ENCODE measurements at places on chromosomes 3 and 15.

DNA sequence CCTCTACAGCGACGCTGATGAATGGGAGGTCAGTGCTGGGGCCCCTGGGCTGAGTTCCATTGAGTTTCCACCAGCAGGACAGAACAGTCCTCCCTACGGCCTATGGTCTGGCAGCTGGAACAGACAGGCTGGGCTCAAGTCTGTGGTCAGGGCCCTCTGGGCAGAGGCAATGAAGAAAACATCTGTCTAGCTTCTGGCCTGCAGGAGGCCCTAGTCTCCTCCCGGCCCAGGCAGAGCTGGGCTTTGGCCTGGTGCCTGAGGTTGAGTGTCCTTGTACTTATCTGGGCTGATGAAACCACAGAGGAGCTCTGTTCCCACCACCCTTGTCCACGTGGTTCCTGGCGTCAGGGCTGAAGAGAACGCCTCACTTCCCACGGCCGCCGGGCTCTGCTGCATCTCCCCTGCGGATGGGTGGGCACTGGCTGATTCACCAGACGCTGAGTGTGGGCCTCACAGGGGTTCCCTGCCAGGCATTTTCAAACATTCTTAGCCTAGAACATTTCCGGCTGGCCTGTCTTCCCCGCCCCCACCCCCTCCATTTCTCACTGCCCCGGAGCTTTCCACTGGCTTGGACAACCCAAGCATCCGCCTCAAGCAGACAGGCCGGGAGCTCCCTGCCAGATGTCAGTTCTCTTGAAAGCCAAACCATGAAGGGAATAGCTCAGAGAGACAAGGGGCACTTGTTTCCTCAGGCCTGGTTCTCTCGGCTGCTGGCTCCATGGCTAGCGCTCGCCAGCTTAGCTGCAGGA is 20.3 kb downstream of the PPCDC start:
- DNase-seq = no peak

GRCh38 chr3:13866041-13866965 is 13.6 kb downstream of the WNT7A start:
- peak; percentile 65 for DNase-seq

DNA sequence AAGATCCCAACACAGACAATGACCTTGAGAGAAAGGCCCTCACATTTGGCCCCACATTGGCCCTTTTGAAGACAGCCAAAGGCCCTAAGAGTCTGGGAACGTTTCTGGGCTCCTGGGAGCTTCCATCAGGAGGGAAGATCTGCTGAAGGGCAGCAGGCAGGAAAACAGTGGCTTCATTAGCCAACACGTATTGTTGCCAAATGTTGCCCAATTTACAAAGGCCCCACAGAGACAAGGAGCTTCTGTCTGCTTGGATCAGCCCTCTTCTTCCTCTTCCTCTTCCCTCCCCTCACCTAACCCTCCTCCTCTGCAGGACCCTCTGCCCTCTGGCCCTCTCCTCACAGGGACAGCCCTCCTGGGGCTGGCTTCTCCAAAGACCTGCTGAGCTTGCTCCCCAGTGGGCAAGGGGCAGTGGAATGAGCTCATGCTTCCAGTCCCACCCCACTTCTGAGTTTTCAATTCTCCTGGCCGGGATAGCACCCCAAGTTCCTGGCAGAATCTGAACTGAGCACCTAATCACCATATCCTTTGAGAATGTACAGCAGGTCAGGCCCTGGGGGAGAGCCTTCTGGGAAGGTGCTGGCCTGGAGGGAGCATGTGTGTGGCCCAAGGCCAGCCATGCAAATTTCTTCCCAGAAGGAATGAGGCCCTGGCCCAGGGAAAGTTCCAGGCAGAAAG is 5.1 kb upstream of the LTF start:
- no peak for DNase-seq

- no peak for DNase-seq
Measured at GRCh38 chr3:159766563-159767185, 222.0 kb upstream of the IL12A start.

- DNase-seq = no peak
Measured at GRCh38 chr15:61099020-61099810, 129.9 kb downstream of the RORA start.

GRCh38 chr15:33586786-33587697 is 276.3 kb downstream of the RYR3 start:
- DNase-seq = no peak

- DNase-seq = no peak
Measured at GRCh38 chr15:89052474-89052873, 35.8 kb upstream of the ABHD2 start.

- DNase-seq = no peak
Measured at GRCh38 chr15:77577366-77577950, 55.3 kb downstream of the LINGO1 start.

DNA sequence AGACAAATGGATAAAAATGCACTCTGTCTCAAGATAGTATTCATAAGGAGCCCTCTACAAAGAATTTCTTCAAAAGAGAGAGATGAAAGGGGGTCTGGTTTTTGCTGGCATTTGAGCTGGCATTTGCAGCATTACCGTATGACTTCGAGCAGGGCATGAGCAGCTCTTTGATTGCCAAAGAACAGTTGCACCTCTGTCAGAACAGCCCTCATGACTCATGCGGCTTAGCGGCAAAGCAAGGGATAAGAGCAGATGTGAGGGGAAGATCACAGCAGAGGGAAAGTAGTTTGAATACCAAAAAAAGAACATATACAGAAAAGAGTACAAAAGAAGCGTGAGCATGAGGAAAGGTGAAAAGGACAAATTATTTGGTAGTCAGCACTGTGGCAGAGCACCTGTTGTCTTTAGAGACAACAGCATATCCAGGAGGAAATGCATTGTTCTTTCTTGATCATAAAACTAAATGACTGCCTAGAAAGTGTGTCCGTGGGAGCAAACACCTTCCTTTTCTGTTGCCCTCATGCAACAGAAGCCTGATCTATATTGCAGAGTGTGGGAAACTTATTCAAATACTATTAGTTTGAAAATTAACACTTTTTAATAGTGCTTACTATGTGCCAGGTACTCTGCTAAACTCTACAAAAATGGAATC is 80.5 kb upstream of the SLC24A5 start:
- no peak for DNase-seq

DNA sequence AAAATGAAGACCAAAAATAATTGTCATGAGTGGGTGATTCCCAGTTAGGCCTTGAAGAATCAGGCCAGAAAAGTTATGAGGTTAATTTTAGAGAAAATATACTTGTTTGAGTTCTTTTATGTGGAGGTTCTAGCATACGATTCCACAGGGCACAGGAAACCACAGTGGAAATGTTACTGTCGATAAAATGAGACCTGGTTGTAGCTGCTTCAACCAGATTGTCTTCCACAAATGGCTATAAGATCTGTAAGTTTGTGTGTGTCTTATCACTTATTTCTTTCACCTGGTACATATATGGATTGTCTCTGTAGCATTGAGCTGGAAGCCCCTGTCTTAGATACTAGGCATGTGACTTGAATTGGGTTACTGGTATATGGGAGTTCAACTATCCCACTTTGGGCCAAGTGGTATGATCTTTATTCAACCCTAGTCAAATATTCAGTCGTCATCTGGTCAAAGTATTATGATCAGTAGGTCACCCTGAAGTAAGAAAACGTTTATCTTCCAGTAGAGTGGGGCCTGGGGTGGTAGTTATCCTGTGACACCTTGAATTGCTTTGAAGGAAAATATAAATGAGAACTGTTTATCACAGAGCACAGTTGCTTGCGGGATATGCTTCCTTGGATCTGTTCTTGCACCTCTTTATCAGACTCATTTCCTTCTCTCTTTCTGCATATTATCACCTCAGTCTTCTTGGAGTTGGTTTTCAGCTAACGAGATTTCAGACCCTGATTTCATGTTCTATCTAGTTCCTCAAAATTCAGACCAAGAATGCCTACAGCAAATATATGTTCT is 21.5 kb upstream of the ZNF609 start:
- no peak for DNase-seq

- DNase-seq = no peak
Measured at GRCh38 chr3:50213373-50213772, 8.3 kb downstream of the SLC38A3 start.

GRCh38 chr15:70240082-70240481 is 142.4 kb upstream of the TLE3 start:
- DNase-seq = no peak

GRCh38 chr3:140187656-140188221 is 252.8 kb downstream of the CLSTN2 start:
- DNase-seq = no peak

- no peak for DNase-seq
Measured at GRCh38 chr15:40407330-40407990, 1.9 kb downstream of the IVD start.

GRCh38 chr15:36661042-36661441 is 81.6 kb downstream of the CDIN1 start:
- no peak for DNase-seq

DNA sequence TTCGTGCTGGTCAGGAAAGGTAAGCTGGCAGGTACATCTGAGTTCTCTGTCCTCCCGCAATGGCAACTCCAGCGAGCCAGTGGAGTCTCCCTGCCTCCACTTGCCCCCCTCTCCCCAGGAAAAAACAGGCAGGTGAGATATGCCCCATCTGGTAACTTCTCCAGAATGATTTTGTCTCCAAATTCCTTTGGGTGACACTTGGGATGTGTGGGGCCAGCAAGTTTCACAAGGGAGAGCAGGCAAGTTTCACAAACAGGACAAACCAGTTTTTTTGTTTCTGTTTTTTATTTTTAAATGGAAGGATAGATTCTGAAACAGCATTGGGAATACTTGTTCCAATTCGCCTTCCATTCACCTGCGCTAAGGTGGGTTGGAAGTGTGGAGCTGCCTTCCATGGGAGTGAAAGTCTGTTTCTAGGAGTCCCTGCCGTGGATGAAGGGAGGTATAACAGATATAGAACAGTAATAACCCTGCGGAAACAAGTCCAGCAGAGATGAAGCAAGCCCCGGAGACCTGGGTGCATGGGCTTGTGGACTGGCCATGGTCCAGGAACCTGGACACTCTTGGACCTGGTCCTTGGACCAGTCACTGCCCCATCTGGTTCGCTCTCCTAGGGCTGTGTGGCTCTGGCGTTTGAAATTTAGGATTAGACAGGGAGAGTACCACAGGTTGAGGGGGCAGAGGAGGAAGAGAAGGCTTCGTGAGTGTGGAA is 22.9 kb upstream of the KIF23 start:
- no peak for DNase-seq

- DNase-seq = no peak
Measured at GRCh38 chr3:10933805-10934481, 58.6 kb upstream of the SLC6A1 start.

- DNase-seq = no peak
Measured at GRCh38 chr3:14505001-14505802, 34.9 kb downstream of the GRIP2 start.

GRCh38 chr15:58923696-58924300 is 9.7 kb downstream of the SLTM start:
- no peak for DNase-seq

All from activated T-cell treated with anti-CD3 and anti-CD28 coated beads, Interleukin-2, amount 50 U/mL, for 48 hours (primary cell).